Stimulated activated naive CD4-positive, alpha-beta T cell (primary cell): ENCODE measurements at places on chromosomes 5 and 9.

DNA sequence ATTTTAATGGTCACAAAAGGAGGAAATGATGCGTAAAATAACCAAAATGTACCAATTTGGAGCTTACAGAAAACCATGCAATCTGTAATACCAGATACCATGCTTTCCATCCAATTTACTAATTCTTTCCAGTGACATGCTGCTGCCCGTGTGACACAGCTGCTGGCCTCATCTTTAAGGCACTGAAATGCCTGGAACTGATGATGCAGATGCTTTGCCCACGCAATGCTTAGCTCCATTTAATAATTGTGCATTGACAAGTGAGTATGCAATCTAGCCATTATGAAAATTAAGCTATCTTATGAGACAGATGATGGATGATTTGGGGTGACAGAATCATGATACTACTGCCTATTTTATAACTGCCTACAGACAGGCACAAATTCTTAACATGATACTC is 169.2 kb upstream of the CTNND2 start:
- no peak for DNase-seq

DNA sequence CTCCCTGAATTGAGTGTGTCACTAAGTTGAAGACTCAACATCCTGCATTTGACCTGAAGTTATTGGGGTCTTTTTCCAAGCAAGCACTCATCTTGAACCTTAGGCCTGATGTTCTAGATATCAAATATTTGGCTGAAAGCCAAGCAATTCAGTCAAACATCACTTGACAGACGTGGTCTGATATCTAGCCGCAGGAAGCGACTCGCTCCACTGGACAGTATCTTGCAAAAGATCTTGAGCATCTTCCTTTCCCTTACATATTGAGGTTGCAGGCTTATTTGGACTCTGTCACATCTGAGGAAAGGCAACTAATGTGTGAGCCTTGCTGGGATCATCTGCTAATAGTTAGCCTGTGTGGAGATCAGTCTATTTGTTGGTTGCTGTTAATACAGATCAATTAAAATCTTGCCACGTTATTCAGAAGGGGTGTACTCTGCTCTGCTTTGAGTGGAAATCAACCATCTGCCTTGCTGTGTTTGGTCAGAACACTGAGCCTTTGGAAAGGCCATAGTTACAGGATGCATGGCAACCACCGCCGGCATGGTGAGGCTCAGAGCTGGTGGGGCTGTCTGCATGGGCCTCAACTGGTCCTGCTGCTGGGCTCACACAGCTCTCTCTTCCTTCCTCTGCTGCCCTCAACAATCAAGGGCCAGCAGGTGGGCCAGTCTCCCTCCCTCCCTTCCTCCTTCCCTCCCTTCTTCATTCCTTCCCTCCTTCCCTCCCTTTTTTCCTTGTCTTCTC is 166.9 kb upstream of the KLF9 start:
- DNase-seq = no peak

DNA sequence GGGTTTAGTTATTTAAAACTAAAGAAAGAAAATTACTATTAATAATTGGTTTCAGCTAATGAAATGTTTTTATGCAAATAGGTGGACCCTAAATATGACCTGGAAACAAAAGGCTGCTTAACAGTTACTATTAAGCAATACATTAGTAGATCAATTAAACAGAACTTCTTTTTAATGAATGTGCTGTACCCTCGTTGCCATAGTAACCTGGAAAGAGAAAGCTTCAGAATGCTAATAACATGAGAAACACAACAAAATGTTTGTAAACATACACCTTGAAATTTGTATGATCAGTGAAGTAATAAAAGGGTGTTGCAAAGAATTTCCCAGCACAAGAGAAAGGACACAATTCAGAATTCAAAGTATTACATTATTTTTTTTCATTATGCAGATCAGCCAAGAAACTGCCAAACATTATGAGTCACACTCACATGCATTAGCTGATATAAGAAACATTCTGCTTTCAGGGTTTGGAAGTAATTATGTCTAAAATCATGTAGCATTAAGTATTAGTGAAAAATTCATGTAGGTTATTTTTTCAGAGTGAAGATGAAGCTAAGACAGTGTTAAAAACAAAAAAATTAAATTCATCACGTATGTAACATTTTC is 348.3 kb downstream of the ISL1 start:
- no peak for DNase-seq

DNA sequence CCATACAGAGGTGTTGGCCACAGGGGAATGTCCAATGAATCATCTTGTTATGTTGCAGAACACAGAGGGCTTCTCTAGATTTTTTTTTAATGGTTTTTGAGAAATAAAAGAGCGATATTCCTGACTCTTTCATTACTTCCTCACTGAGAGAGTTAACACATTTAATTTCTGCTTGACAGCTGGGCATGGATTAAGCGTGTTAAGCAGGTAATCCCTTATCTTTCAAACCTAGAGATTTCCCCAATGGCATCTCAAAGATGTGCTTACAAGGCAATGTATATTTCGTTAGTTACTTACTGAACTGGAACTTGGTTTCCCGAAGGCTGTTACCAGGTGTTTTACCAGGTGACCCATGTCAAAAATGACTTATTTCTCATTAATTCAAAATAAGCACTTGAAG is 21.8 kb upstream of the ADCY2 start:
- no peak for DNase-seq

DNA sequence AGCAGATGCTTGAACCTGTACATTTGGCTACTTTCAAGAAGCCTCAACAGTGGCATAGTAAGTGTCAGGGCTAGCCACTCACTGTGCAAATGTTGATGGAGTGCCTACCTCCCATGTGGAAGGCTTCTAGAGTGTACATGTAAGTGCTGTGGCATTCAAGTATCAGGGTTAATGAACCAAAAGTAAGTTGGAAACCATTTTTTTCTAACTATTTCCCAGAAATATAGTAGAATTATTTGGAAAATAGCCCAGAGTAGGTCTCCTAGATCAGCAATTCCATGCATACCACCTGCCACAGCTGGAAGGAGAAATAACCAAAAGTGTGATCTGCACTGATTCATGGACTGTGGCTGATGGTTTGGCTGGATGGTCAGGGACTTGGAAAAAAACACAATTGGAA is 53.3 kb downstream of the FOXD1 start:
- no peak for DNase-seq

- DNase-seq = no peak
These were observed 155.2 kb downstream of the TMEM161B start for GRCh38 chr5:88113429-88113828.

DNA sequence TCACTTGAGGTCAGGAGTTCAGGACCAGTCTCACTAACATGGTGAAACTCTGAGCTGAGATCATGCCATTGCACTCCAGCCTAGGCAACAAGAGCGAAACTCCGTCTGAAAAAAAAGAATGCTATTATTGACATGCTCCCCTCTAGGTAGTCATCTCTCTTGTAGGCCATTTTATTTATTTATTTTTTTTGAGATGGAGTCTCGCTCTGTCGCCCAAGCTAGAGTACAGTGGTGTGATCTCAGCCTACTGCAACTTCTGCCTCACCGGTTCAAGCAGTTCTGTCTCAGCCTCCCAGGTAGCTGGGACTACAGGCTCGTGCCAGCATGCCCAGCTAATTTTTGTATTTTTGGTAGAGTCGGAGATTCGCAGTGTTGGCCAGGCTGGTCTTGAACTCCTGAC is 20.6 kb upstream of the NIM1K start:
- no peak for DNase-seq

DNA sequence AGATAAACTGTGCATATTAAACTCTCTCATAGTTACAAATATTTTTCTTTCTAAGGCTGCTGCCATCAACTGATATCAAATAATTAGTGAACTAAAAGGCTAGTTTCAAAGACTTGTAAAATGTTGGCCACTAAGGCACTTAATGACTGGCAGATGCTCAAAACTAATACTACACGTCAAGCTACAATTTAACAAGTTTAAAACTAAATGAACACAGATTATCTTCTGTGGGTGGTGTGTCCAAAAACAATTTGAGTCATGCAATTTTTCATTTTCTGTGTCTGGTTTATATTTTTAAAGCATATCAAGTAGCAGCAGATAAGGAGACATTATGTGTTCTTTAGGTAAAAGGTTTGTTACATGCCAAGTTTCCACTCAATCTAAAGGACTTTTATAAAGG is 665.1 kb downstream of the EFNA5 start:
- no peak for DNase-seq

- DNase-seq = no peak
These were observed 3.2 kb downstream of the SLC34A1 start for GRCh38 chr5:177387405-177387804.

GRCh38 chr9:84862810-84863287 is 193.3 kb downstream of the NTRK2 start:
- DNase-seq = no peak

GRCh38 chr5:135894789-135895188 is 852 bp downstream of the IL9 start:
- DNase-seq = no peak

- no peak for DNase-seq
These were observed 359.2 kb upstream of the ACTBL2 start for GRCh38 chr5:57841676-57842363.

DNA sequence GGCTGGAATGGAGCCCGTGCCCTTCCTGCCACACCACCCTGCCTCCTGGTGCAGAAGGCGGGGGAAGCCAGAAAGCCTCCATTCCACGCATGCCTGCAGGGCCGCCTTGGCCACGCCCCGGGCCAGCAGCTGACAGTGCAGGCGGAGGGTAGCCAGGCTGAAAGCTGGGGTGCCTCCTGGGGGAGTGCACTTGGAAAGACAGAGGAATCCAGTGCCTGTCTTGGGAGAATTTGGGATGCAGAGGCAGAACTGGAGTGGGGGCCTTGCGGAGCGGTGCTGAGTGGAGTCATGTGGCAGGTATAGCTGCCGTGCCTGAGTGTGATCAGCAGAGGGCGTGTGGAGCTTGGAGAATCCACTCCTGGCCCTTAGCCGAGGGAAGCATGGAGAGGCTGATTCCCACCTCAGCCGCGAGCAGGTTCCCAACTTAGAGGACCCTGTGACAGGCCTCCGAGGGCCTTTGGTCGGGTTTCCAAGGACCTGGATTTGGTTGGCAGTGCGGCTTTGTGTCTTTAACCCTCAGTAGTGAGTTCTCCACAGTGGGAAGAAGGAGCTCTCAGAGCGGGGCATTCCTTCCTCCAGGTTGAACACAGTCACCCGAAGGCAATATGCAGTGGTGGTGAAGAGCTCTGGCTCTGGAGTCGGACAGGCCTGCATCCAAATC is 9.1 kb upstream of the URM1 start:
- peak; percentile 71 for DNase-seq

- DNase-seq = no peak
These were observed 1922.1 kb upstream of the WWC1 start for GRCh38 chr5:166369346-166369745.

DNA sequence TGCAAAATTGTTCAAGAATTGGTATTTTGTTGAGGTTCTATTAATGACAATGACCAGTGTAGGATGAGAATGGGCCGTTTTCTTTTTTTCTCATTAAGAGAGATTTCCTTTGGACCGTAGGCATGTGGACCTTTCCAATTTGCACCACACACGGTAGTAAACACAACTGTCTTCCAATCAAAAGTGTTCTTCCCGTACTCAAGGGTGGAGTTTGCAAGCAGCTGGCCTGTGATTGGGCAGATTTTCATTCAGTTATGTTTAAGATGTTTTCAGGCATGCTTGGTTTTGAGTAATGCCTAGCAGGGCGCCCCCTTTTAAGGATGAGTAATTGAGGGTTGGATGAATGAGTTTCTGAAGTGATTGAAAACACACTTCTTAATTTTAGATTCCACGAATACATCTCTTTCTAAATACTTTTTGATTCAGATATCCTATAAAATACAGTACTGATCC is 2.5 kb downstream of the KDM3B start:
- peak; percentile 32 for DNase-seq

DNA sequence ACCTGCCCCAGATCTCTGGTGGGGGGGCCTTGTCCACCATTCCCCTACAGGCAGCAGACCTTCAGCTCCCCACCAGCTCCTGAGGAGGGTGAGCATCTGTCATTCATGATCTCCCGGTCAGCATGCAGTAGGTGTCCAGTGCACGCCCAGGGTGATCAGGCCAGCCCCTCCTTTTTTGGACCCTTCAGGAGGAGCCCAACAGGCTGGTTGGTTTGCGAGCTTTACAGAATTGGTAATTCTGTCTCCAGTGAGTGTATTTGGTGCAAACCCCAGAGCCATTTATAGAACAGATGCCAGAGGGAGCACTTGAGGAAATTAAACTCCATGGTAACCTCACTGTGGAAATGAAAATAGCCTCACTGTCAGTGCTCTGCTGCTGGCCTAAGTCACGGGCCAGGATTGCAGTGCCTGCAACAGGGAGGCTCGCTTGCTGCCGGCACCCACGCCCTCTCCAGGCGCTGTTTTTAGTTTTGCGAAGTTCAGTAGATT is 23.4 kb downstream of the WNK2 start:
- DNase-seq = no peak

DNA sequence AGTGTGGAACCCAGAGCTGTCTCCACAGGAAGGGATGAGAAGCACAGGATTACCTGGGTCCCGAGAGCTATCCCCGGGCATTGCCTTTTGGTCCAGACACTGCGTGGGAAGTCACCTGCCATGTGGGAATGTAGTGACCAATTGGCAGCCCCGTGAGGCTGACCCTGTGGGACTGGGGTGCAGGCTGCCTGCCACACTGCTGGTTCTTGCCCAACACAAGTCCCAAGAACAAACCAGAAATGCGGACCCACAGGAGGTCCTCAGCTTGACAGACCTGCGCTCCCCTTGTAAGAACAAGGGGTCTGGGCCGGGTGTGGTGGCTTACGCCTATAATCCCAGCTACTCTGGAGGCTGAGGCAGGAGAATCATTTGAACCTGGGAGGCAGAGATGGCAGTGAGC is 2.4 kb upstream of the FGD3 start:
- no peak for DNase-seq

GRCh38 chr5:83172655-83173054 is 95.3 kb downstream of the XRCC4 start:
- no peak for DNase-seq

- no peak for DNase-seq
These were observed 133.4 kb upstream of the ALDH1B1 start for GRCh38 chr9:38259056-38259455.

DNA sequence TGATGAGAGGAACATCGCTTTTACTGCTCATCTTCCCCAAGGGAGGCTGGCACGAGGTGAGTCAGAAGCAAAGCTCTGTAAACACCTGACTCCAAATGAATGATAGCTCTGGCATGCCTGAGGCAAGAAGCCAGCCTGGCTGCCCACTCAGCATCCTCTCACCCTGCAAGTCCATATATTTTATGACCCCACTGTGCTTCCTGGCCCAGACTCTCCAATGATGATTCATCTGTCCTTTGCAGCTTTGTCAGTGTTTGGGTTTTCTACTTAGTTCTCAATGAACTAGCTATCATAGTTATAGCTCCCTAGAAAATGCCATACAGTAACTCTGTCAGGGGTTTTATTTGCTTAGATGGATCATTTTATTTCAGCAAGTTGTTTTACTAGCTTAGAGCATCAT is 52.1 kb upstream of the FSTL4 start:
- DNase-seq = no peak

- DNase-seq = no peak
These were observed 185.0 kb upstream of the ELL2 start for GRCh38 chr5:96146675-96147074.

GRCh38 chr9:106728860-106729259 is 134.1 kb upstream of the ZNF462 start:
- DNase-seq = no peak

- no peak for DNase-seq
These were observed 1.2 kb upstream of the SQSTM1 start for GRCh38 chr5:179819296-179820126.
